ENCODE measurements at places on chromosomes 16 and 17.

DNA sequence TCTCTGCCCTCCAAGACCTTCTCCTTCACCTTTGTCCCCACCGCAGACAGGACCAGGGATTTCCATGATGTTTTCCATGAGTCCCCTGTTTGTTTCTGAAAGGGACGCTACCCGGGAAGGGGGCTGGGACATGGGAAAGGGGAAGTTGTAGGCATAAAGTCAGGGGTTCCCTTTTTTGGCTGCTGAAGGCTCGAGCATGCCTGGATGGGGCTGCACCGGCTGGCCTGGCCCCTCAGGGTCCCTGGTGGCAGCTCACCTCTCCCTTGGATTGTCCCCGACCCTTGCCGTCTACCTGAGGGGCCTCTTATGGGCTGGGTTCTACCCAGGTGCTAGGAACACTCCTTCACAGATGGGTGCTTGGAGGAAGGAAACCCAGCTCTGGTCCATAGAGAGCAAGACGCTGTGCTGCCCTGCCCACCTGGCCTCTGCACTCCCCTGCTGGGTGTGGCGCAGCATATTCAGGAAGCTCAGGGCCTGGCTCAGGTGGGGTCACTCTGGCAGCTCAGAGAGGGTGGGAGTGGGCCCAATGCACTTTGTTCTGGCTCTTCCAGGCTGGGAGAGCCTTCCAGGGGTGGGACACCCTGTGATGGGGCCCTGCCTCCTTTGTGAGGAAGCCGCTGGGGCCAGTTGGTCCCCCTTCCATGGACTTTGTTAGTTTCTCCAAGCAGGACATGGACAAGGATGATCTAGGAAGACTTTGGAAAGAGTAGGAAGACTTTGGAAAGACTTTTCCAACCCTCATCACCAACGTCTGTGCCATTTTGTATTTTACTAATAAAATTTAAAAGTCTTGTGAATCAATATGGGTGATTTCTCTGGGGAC, 12.2 kb downstream of the CX3CL1 start:
- DNase-seq, result no peak

DNA sequence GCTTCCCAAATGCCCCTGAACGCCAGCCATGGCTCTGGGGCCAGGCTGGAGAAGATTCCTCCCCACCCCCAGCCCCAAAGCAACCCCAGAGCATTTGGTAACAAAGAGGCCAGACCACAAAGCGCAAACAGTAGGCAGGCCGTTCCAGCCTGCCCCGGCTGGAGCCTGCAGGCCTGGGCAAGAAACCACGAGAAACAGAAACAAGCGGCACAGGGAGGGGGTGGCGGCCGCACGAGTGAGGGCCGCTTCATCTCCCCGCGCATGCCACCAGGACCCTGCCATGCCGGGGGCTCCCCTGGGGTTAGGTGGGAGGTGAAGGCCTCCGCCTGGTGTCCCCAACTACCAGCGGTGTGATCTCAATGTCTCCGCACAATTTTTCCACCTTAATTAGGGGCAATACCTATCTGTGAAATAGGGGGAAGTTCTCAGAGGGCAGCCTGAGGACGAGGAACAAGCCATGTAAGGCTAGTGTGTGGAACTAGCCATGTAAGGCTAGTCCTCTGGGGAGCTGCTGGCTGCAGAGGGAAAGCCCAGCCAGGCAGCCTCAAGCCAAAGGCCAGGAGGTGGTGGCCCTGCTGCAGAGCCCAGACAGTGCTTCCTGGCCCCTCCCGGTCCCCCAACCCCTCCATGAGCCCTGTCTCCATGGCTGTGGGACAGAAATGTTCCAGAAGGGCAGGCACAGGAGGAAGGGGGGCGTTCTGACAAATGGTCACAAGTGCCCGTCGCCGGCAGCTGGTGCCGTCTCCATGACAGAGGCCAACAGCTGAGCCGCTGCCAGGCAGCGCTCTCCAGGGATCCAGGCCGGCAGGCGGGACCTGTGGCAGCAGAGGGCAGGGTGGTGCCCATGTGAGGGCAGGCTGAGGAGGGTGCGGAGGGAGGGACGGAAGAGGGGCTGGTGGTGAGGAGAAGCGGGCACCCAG, 14.5 kb upstream of the MTSS2 start:
- no peak for DNase-seq

GRCh38 chr16:85193115-85193493, 80.8 kb upstream of the CIBAR2 start:
- no peak for DNase-seq

GRCh38 chr17:35432176-35433074, at the start of gene SLFN12:
TSS of gene SLFN12 (minus strand) at chr17:35432500. CDS start at chr17:35423028, 9,472 bp downstream.
- DNase-seq, result no peak

DNA sequence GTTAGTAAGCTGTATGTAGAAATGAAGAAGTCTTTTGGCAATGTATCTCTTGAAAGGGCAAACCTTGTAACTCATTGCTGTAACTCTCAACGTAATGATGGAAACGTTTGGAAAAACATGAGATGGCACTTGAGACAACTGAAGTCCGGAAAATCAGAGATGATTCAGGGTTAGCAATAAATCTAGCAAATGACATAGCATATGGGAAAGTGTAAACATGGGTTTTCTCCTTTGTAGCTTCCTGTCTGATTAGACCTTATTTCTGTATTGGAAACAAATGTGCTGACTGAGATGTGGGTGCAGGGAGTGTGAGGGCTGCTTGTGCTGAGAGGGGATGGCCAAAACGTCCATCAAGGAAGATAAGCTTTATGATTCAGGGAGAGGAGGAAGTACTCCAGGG, 110.7 kb upstream of the FAM20A start:
- DNase-seq, result no peak

DNA sequence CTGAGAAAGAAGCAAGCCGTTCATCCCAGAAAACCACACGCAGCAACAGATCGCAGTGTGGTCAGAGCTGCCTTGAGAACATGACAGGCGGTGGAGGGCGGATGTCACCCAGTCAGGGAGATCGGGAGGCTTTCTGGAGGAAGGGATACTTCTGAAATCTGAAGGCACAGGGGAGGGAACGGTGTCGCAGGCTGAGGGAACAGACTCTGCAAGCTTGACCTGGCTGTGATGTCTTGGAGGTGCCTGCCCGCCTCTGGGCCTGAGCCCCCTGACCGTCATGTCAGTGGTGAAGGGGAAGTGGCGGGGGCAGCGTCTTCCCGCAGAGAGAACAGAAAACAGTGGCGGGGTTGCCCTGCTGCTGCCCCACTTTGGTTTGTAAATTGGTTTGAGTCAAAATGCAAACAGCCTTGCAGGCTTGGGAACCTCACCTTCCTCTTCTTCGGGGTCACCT, 8.1 kb upstream of the ATP2A3 start:
- DNase-seq, result no peak

DNA sequence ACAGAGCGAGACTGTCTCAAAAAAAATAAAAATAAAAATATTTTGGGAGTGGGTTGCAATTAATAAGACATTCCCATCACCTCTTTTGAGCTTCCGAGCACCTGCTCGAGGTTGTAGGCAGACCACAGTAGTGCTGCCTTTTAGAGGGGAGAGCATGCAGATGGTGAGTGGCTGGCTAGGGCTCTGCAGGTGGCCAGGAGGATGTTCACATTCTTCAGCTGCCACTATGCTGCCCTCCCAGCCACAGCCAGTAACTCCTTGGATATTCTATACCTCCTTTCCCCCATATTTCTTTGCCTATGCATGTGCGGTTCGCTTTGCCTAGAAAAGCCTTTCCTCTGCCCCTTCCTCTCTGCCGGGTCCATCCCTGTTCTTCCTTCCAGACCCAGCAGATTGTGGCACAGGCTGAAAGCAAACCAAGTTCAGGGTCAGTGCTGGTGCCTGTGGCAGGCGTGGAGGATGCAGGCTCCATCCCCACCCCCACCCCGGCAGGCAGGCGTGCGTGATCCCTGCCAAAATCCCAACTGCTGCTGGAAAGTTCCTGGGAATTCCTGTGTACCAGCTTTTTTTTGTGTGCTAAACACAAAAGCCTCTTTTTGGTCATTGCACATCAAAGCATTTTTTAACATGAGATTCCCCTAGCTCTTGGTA, 33.8 kb upstream of the CMIP start:
- DNase-seq, result no peak

GRCh38 chr17:3960764-3961163, 3.5 kb downstream of the ATP2A3 start:
- DNase-seq, result no peak

- DNase-seq, result no peak
Observed at GRCh38 chr17:67270416-67270815, 25.4 kb upstream of the HELZ start.

DNA sequence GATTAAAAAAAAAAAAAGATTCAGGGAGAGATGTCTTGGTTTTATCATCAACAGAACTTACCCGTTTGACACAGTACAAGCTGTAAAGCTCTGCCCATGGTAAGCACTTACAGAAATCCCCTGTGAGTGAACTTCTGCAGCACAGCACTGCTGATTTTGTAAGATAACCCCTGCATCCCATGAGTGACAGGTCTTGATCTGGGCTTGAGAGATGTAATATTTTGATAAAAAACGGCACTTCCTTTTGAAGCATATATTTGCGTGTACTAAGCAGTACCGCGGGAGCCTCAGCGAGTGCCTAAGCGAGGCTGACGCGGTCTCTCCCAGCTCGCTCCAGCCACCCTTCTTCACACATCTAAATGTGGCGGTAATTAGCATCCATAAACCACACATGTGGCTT, 50.5 kb downstream of the IKZF3 start:
- DNase-seq, result no peak

DNA sequence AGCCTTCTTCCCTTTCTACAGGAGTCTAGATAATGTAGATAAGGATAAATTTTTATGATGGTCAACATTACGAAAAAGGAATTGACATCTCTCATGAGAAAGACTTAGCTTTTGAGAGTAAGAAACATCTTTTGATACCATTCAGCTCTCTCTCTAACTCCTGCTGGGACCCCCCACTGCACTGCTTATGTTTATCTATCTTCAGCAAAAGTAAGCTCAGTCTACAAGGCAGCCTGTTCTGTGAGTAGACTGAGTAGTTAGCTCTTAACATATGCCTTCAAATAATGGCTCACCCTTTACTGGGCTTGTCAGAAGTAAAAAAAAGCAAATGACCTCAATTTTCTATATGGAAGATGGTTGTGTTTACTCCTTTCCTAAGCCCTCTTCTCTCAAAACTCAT, 372.2 kb upstream of the CDH11 start:
- no peak for DNase-seq

DNA sequence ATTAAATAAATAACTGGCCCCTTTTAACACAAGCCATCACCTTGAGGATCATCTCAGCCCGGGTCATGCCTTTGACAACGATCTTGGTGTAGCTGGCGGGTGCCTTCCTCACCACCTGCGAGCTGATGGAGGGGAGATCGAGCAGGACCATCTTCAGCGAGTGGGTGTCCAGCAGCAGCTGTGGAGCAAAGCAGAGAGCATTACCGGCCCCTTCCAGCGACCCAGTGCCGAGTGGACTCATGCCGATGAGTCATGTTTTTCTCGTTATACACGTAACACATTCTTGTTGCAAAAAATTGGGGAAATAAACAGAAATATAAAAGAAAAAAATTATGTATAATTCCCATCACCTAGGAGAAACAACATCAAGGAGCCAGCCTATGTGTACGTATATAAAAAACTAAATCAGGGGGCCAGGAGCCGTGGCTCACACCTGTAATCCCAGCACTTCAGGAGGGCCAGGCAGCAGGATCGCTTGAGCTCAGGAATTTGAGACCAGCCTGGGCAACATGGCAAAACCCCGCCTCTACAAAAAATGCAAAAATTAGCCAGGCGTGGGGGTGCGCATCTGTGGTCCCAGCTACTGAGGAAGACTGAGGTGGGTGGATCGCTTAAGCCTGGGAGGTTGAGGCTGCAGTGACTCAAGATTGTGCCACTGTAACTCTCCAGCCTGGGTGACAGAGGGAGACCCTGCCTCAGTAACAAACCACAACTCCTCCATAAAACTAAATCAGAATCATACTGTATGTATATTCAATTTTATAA, 169.1 kb upstream of the RPH3AL start:
- DNase-seq, result no peak

GRCh38 chr17:41665566-41666236, 23.0 kb upstream of the EIF1 start:
- DNase-seq, result peak; percentile 89

DNA sequence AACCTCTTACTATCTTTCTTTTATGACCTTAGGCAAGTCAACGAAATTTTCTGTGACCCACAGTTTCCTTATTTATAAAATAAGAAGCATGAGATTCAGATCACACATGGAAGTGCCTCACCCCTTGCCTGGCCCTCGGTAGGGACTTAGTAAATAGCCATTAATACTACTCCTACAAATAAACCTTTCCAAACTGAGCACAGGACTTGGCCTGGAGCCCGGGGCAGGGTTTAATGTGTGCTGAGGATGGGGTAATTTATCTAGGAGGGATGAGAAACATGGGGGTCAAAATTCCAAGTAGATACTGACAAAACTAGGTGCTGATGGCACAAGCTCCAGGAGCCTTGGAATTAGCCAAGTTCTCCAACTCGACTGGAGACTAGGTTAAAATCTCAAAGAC, 35.0 kb downstream of the PITPNC1 start:
- no peak for DNase-seq
